ENCODE measurements at places on chromosomes 4 and X. TPM values are rescaled to one million over a fixed set of nuclear protein-coding genes. Genes with fewer than 3 reads are reported as not detected.
A peak's percentile ranks its signal among the peaks of the same experiment; 100 is the strongest.

- H3K27ac ChIP-seq = no peak overlapping the region
- H3K4me1 ChIP-seq = no peaks in the 10 kb centered on the region
- no peak for ATAC-seq
- no peak overlapping the region for H3K4me3 ChIP-seq
- H3K27me3 ChIP-seq = no peaks in the 10 kb centered on the region
- H3K36me3 ChIP-seq = no peaks in the 10 kb centered on the region
Measured at GRCh38 chr4:79207281-79207680, 118.6 kb downstream of the NAA11 start.

DNA sequence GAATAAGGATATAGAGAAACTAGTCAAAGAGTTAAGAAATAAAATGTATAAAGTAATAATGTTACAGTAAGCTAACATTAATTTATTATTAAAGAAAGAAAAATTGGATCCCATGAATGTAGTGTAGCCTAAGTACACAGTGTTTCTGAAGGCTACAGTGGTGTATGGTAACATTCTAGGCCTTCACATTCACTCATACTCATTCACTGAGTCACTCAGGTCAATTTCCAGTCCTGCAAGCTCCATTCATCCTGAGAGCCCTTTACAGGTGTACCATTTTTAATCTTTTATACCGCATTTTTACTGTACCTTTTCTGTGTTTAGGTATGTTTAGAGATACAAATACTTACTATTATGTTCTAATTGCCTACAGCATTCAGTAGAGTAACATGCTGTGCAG, 120.6 kb upstream of the AGA start:
- H3K4me3 ChIP-seq = no peak overlapping the region
- no peaks in the 10 kb centered on the region for H3K27me3 ChIP-seq
- no peaks in the 10 kb centered on the region for H3K4me1 ChIP-seq
- H3K36me3 ChIP-seq = no peaks in the 10 kb centered on the region
- no peak for ATAC-seq

DNA sequence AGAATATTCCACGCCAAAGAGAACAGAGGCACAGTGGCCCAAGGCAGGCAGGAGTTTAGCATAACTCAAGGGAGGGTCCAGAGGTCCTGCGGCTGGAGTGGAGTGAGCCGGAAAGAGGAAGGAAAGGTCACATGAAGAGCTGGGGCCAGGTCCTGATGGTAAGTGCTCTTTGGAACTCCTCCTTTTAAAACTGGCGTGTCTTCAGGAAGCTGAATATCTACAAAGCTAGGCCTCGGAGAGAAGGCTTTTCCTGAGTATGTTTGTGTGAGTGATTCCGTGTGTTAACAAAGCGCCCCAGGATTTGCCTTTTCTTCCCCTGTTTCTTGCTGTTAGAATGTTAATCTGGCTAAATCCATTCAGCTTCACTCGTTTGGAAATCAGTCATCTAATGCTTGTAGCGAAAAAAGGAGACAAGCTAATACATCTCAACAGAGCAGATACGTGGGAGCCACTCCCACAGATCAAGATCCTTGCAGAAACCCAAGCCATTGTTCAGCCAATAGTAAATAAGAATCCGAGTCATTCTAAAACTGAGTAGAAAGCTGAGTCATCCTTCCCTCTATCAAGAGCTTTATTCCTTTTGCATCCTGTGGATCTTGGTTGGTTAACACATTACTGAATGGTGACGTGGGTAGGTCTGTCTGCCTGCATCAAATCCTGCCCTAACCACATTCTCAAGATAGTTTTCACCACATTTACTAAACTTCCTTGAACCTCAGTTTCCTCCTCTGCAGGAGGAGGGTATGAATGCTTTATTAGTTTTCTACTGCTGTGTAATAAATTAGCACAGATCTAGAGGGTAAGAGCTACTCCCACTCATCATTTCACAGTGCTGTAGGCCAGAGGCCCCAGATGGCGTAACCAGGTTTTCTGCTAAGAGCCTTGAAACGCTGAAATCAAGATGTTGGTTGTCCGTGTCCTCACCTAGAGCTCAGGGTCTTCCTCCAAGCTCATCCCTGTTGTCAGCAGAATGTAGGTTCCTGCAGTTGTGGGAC, 43.2 kb upstream of the RBM47 start:
- ATAC-seq = no peak
- peaks cover 3% of the 10 kb centered on the region for H3K27me3 ChIP-seq
- H3K4me3 ChIP-seq = no peak overlapping the region
- no peaks in the 10 kb centered on the region for H3K36me3 ChIP-seq
- no peaks in the 10 kb centered on the region for H3K4me1 ChIP-seq
- no peak overlapping the region for H3K27ac ChIP-seq

DNA sequence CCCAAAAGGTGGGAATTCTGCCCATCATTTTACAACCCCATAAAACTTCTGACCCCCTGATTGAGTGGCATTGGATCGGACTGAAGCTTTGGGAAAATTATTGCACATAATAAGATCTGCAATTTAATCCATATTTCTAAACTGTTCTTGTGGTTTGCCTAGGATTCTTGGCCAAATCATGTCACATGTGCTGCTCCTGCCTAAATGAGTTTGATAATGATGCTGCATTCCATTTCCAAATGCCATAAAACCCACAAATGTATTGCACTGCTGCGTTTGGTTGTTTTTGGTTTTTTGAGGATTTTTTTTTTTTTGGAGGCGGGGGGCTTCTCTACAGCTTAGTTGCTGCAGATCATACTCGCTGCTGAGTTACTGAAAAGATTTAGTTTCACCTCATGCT, 153.6 kb downstream of the QDPR start:
- ATAC-seq = no peak
- no peaks in the 10 kb centered on the region for H3K27me3 ChIP-seq
- H3K36me3 ChIP-seq = no peaks in the 10 kb centered on the region
- no peaks in the 10 kb centered on the region for H3K4me1 ChIP-seq
- H3K4me3 ChIP-seq = no peak overlapping the region

GRCh38 chrX:47748576-47748975, 88.1 kb upstream of the ZNF81 start:
- ATAC-seq = no peak
- H3K27me3 ChIP-seq = no peaks in the 10 kb centered on the region
- H3K4me1 ChIP-seq = no peaks in the 10 kb centered on the region
- H3K36me3 ChIP-seq = no peaks in the 10 kb centered on the region
- H3K4me3 ChIP-seq = no peak overlapping the region

DNA sequence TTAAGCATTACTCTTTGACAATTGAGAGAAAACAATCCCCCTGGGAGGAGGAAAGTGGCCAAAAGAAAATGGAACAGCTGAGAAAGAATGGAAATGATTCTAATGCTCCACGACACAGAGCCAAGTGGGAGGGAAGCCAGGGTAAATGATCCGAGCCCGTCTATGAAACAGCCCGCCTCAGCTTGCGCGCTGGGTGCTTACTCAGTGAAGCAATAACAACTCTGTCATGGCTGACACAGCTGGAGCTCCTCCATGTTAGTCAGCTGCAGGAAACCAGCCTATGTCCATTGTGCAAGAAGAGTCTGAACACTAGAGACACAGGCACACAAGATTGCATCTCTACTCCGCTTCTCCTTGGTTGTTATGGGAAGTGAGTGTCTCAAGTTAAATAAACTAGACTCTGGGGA, 19.3 kb downstream of the NOA1 start:
- H3K27ac ChIP-seq = no peak overlapping the region
- peaks cover 12% of the 10 kb centered on the region for H3K4me1 ChIP-seq
- peak; percentile 98 for ATAC-seq
- no peak overlapping the region for H3K4me3 ChIP-seq
- H3K27me3 ChIP-seq = no peaks in the 10 kb centered on the region

The EDA2R gene
- 2.3 TPM for total RNA-seq

The IDUA gene
- total RNA-seq = 15.1 TPM

GRCh38 chr4:73721909-73722308, 18.5 kb upstream of the CXCL8 start:
- ATAC-seq = no peak
- H3K36me3 ChIP-seq = no peaks in the 10 kb centered on the region
- no peak overlapping the region for H3K4me3 ChIP-seq
- H3K27ac ChIP-seq = no peak overlapping the region
- no peaks in the 10 kb centered on the region for H3K27me3 ChIP-seq

The HTN1 gene
- not detected for total RNA-seq

The BTK gene
- 14.8 TPM for total RNA-seq

- no peak overlapping the region for H3K27ac ChIP-seq
- no peak overlapping the region for H3K4me3 ChIP-seq
- no peak for ATAC-seq
- no peaks in the 10 kb centered on the region for H3K4me1 ChIP-seq
Measured at GRCh38 chr4:89312066-89312465, 4.5 kb upstream of the GPRIN3 start.

The FOXR2 gene
- not detected for total RNA-seq

The NAA11 gene
- total RNA-seq = not detected

DNA sequence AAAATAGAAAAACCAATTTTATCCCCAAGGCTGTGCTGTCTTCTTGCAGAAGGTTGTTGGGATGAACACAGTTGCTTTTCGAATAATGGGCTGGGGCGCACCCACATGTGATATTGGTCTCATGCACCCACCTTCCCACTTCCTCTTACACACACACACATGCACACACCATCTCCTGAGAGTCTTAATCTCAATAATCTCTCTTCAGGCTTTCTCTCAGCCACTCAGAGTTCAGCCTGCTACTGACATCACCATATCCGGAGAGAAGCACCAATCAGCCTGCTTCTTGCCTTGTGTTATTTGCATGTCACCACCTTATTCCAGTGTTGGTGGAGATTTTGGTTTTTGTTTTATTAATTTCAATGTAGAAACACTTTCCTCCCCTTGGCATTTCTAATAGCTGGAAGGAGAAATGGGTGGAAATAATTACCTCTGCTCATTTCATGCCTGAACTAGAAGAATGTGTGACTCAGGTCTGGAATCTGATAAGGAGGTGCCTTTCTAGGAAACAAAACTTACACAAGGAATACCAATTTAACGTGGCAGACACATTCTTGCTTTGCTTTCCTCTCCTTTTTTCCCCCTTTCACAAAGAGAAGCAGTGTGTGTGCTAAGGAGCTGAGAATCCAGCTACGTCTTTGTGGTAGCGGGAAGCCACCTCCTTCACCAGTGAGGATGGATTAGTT, 400.2 kb downstream of the MID1IP1 start:
- no peaks in the 10 kb centered on the region for H3K4me1 ChIP-seq
- no peak overlapping the region for H3K27ac ChIP-seq
- no peaks in the 10 kb centered on the region for H3K27me3 ChIP-seq
- no peak for ATAC-seq
- no peak overlapping the region for H3K4me3 ChIP-seq
- no peaks in the 10 kb centered on the region for H3K36me3 ChIP-seq

DNA sequence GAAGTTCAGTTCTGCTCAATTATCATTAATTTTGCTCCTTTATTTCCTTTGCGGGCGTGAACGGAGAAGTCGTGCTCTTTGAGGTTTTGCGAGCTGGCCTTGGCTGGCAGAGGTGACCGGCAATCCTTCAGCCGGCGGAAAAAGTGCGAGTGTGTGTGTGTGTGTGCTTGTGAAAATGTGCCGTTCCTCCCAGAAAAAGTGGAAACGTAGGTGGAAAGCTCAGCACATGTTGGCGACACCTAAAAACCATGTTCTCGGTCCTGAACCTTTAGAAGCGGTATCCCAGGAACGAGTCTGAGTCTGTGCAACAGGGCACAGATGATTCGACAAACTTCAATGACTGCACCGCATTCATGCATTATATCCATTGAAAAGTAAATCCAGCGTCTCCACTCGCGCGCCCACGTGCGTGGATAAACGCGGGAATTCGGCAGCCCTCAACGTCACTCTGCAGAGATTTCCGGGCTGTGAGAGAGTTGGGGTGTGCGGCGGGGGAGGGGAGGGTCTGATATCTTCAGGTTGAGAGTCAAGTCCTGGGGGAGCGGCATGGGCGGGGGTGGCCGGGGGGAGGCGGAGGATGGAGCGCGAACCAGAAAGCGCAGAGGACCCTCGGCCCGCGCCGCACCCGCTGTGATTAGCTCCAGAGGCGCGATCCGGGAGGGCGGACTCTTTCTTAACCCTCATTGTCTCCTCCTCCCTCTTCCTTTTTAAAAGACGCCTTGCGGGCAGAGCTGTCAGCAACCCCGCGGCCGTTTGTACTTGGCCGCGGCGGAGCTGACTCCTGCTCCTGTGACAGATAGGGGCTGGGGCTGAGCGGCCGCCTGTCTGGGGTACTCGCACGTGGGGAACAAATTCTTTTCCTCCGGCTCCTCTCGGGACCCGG, at the start of gene SHISA3:
Gene SHISA3, plus strand, starts transcription at position 737 of the 883 bp plus-strand sequence. CDS start 569 bp downstream, outside the sequence.
- peak within 1 kb of the TSS; percentile 79 for H3K27ac ChIP-seq
- H3K4me3 ChIP-seq = peak within 1 kb of the TSS; percentile 52
- peak; percentile 25 for ATAC-seq
- H3K36me3 ChIP-seq = no peaks in the 10 kb centered on the region

The HS3ST1 gene
- 1.5 TPM for total RNA-seq

GRCh38 chr4:146470604-146471003, 51.1 kb downstream of the SLC10A7 start:
- H3K36me3 ChIP-seq = no peaks in the 10 kb centered on the region
- H3K27me3 ChIP-seq = no peaks in the 10 kb centered on the region
- H3K27ac ChIP-seq = no peak overlapping the region

The VCX3A gene
- not detected for total RNA-seq

DNA sequence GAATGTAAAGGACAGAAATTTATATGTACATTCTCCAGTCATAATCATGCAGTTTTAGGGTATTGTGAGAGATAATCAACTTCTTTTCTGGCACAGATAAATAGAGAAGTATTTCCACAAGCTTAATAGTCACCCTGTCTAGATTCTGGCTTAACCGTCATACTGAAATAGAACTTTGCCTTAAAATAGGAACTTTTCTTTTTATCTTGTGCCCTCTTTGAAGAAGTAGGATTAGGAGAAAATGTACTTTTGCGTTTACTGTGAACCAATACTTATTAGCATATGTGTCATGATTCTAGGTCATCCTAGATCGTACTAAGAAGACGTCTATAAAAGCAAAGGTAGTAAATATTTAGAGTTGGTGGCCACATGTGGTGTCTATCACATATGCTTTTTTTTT, 95.4 kb downstream of the NFKB1 start:
- H3K36me3 ChIP-seq = peaks cover 9% of the 10 kb centered on the region
- H3K4me1 ChIP-seq = no peaks in the 10 kb centered on the region
- no peak overlapping the region for H3K27ac ChIP-seq
- H3K27me3 ChIP-seq = no peaks in the 10 kb centered on the region
- no peak overlapping the region for H3K4me3 ChIP-seq

The UGT8 gene
- 0.73 TPM for total RNA-seq

DNA sequence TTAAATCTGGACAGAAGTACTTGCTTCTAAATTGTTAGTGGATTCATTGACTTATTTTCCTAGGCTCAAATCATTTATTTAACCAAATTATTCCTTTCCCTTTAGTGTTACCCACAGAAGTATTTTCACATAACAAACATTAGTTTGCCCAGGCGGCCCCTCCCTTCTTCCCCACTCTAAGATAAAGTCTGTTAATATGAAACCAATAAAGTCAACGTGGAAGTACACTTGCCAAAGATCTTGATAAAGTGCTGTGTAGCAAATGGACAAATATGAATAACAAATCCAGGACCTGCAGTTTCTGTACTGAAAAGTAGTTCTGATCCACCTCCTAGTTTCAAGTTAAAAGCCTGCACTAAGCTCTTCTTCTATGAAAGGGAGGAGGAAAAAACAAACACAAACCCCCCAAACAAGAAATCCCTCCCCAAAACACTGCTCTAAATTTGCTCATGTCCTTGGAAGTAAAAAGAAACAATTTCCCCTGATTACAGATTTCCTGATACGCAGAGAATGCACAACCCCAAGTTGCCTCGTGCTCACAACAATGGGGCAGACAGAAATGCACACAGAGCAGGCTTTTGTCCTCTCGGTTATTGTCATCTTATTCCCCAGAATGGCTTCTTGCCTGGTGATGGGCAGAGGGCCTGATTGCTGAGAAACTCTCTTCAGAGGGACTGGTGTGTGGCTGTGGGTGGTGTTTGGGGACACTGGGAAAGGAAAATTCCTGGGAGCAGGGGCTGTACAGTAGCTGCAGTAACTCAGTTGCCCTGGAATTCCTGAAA, 23.2 kb downstream of the TMSB4X start:
- H3K27me3 ChIP-seq = no peaks in the 10 kb centered on the region
- no peaks in the 10 kb centered on the region for H3K36me3 ChIP-seq
- no peaks in the 10 kb centered on the region for H3K4me1 ChIP-seq
- no peak overlapping the region for H3K27ac ChIP-seq

Measured in gastroesophageal sphincter (tissue), 4 donors.